ENCODE measurements at places on chromosomes 5 and 9.

DNA sequence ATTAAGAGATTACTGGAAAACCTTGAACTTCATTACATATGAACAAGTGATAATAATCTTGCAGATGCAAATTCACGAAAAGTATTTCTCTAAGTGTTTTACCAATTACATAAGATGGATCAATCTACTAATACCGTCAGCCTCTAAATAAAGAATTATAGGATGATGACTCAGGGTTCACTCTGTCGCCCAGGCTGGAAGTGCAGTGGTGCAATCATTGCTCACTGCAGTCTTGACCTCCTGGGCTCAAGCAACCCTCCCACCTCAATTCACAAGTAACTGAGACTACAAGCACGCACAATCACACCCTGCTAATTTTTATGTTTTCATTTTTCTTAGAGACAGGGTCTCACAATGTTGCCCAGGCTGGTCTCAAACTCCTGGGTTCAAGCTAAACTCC lies 56.1 kb downstream of the CHD1 start:
- DNase-seq = peak; percentile 6

GRCh38 chr5:33065131-33065530 lies 354.0 kb downstream of the NPR3 start:
- no peak for DNase-seq

GRCh38 chr5:7869474-7870136 lies 657 bp downstream of the MTRR start:
- peak; percentile 34 for DNase-seq

- peak; percentile 61 for DNase-seq
Measured at GRCh38 chr5:112878760-112879159, 17.7 kb downstream of the SRP19 start.

- no peak for DNase-seq
Measured at GRCh38 chr5:115028557-115028956, 141.2 kb downstream of the TRIM36 start.

- no peak for DNase-seq
Measured at GRCh38 chr5:178460174-178460573, 130.0 kb downstream of the COL23A1 start.

DNA sequence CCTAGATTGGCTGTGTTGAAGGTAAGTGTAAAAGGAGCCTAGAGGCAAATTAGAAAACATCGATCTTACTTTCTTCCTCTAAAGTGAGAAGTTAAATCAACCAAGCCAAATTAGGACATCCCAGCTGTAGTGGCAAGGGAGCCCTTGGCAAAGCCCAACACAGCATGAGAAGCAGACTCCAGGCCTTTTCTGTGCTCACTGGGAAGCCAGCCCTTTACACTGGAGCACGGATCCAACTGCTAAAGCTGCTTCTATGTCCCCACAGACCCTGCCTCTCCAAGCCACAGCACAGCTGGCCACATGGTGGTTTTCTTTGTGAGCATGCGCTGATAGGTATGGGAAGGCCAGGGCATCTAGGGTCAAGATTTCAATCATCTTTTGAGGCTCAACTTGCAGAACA lies 94.1 kb downstream of the APBA1 start:
- no peak for DNase-seq

- DNase-seq = no peak
Measured at GRCh38 chr5:156322666-156323065, 4.3 kb upstream of the SGCD start.

- no peak for DNase-seq
Measured at GRCh38 chr9:82184524-82184923, 196.0 kb downstream of the SPATA31D1 start.

DNA sequence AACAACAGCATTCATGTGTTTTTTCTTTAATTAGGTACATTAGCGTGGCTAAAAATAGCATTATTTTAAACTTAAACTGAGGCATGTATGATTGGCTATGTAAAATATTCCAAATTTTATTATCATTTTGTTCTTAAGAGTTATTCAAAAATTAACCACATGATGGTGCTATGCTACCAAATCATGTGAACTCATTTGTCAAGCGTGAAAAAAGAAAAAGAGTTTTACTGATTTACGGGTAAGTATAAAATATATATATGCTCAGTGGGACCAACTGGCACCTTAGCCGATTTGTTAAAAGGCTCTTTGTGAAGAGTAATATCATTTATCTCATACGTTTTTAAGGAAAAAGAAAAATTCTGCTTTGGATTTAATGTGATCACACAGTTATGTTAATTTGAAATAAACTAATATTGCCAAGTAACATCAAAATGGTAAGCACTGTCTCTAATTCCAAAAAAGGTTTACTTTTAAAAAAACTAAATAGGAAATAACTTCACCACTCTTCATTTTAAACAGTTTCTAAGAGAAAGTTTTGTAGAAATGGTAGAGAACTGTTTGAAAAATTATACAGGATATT lies 1042.3 kb downstream of the CDH12 start:
- DNase-seq = peak; percentile 25

- no peak for DNase-seq
Measured at GRCh38 chr9:35918780-35919179, 9.5 kb downstream of the SPAAR start.

GRCh38 chr9:134892221-134892620 lies 11.6 kb downstream of the FCN2 start:
- DNase-seq = no peak

- no peak for DNase-seq
Measured at GRCh38 chr5:172077664-172078425, 71.4 kb upstream of the FBXW11 start.

GRCh38 chr9:89382026-89382986 lies 64.0 kb downstream of the SECISBP2 start:
- no peak for DNase-seq

GRCh38 chr5:153562189-153562588 lies 71.7 kb downstream of the GRIA1 start:
- peak; percentile 89 for DNase-seq

- no peak for DNase-seq
Measured at GRCh38 chr5:1411099-1411498, 34.1 kb downstream of the SLC6A3 start.

DNA sequence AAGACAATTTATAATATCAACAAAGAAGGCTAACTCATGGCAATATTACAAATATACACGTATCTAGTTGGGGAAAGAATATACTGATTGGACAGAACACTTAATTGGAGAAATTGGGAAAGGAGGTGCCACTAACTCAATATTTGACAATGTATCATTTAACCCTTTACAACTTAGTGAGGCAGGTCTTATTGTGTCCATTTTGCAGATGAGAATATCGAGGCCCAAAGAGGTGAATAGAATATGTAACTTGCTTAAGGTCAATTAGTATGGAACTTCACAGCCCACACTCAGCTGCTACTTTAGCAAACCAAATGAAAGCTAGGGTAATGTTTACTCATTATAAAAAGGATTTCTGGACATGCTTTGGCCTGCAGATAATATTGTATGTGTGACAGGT lies 46.2 kb downstream of the COMMD10 start:
- DNase-seq = no peak

- no peak for DNase-seq
Measured at GRCh38 chr5:141492168-141492885, 3.4 kb downstream of the PCDHGC5 start.

DNA sequence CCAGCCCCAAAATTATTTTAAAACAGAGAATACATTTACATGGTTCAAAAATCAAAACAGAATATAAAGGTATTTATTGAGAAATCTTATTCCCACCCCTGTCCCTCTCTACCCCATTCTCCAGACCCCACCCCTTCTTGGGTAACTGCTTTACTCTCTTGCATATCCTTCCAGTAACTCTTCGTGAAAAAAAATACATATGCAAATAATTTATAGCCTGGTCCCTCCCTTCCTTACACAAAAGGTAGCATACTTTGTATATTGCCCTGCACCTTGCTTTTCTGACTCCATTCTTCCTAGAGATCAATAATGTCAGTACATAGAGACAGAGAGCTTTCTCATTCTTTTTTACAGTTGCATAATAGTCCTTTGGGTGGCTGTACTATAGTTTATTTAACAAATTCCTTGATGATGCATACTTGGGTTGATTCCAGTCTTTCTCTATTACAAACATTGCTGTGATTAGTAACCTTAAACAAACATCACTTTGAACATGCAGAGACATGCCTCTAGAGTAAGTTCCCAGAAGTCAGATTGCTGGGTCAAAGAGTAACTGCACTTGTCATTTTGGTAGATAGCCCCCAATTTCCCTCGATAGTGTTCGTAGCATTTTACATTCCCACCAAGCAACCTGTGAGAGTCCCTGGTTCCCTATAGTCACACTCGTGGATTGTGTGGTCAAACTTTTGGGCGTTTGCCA lies 47.9 kb downstream of the STOM start:
- DNase-seq = peak; percentile 97

- no peak for DNase-seq
Measured at GRCh38 chr9:76037587-76038225, 147.2 kb downstream of the PCSK5 start.

- DNase-seq = no peak
Measured at GRCh38 chr5:108382784-108383330, 959 bp upstream of the FBXL17 start.
